ENCODE measurements at places on chromosomes 2 and 18.
A peak's percentile ranks its signal among the peaks of the same experiment; 100 is the strongest.

- DNase-seq = no peak
Measured at GRCh38 chr2:12083713-12084419, 337.4 kb downstream of the LPIN1 start.

GRCh38 chr2:101623031-101623521 lies 74.4 kb upstream of the MAP4K4 start:
- no peak for DNase-seq

DNA sequence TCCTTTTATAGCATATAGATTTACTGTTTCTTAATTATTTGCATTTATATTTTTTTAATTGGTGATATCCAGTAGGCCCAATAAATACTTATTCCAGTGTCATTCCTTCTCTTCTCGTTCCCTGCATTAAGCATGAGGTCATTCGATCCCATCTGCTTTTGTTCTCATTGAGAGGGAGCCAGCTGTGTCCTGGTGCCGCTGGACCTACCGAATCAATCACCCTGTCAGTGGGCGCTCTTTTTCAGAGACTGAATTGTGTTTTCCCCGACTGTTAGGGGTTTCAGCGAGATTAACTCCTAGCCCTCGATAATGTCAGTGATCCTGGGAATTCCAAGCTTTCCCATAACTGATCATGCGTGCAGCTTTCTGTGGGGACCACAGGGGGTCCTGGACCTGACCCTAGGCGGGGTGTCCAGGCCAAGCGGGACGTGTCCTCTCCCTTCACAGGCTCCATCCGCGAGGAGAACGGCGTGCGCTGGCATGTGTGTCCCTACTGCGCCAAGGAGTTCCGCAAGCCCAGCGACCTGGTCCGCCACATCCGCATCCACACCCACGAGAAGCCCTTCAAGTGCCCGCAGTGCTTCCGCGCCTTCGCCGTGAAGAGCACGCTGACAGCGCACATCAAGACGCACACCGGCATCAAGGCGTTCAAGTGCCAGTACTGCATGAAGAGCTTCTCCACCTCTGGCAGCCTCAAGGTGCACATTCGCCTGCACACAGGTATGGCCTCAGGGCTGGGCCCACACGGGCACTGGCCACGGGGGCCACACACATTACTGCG lies 72.4 kb downstream of the ZNF236 start:
- DNase-seq = no peak

GRCh38 chr2:43419876-43420275 lies 176.0 kb downstream of the THADA start:
- no peak for DNase-seq

DNA sequence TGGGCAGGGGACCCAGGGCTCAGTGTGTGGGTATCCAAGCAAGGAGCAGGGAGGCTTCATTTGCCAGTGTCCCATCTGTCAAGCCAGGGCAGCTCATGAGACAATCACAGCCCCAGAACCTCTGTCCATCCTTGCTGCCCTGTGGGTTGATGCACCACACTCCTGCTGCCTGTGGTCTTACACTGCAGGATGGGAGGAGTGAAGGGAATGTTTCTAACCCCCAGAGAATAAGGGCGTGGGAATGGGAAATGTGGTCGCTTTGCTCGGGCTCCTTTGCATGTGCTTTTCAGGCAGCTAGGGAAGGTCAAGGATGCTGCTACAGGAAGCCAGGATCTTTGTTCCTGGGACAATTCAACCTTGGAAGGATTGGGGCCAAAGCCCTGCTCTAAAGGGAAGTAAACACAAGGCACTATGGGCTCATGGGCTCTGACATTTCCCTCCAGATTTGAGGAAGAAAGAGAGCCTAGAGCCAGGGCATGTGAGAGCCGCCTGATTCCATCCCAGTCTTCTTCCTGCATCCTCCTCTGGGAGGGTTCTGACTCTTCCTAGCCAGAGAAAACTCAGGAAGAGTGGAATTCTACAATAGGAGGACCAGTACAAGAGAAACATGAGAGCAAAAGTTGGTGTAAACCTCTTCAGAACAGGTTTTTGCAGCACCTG lies 18.8 kb upstream of the MAP3K20 start:
- no peak for DNase-seq

DNA sequence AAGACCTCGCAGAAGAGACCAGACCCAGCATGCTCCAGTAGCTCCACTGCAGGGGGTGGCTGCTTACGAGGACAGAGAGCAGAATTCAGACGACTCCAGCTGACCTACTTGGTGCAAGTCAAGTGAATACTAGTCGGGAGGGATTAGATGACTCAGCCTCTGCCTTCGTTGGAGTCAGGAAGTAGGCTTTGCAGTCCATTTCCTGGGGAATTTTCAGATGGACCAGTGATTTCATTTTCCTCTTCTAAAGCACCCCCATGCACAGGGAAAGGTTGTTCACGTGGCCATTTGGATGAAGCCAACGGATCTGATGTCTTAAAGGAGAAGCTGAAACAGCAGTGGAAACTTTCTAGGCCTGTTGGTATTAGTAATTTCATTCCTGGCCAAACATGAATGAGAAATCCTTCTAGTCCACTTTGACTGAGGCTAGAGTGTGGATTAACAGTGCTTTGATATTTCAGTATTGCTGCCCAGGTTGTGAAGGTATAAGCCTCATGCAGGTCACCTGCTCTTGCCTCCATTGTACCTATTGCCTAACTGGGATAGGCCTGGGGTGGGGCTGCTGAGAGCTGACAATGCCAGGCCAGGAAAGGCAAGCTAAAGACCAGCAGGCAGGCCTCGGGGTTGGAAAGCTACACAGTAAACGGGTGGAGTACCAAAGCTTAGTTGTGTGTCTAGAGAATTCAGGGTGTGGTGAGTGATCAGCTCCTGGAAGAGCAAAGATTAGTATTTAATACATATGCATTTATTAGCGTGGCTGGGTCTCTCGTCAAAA lies 117.6 kb upstream of the FOSL2 start:
- peak; percentile 98 for DNase-seq

DNA sequence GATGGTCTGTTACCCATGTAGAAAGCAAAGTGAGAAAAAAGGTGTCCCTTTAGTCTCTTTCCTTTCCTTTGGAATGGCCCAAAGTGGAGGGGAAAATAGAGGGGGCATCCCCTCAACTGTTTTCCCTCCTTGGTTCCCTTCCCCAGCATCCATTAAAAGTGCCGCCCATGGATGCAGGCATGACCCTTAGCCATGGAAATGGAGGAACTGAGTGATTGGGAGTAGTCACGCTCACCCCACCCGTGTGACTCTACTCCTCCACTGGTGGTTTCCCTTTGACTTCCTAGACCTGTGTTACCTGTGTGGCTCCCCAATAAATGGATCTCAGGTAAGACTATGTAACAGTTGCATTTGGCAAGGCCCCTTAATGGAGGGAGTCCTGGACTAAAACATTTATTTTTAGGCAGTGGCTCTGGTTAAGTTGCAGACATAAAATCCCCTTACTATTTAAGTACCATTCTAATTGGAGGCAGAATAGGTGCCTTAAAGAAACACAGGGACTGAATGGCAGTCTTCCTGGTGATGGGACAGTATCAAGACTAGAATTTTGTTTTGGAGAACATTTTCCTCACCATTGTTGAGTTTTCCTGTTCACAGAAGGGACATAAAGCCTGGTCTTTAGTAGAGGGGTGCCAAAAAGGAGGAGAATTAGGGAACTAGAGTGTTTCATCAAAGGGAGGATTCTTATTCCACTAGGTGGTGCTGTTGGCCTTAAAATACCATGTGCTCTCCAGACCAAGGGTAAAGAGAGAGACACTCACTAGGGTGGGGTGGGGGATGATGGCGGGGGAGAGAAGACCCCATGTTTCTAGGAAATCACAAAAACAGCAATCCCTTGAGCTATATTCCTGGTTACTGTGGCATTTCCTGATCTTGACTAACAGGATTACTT lies 25.7 kb upstream of the PLA2R1 start:
- DNase-seq = peak; percentile 7

DNA sequence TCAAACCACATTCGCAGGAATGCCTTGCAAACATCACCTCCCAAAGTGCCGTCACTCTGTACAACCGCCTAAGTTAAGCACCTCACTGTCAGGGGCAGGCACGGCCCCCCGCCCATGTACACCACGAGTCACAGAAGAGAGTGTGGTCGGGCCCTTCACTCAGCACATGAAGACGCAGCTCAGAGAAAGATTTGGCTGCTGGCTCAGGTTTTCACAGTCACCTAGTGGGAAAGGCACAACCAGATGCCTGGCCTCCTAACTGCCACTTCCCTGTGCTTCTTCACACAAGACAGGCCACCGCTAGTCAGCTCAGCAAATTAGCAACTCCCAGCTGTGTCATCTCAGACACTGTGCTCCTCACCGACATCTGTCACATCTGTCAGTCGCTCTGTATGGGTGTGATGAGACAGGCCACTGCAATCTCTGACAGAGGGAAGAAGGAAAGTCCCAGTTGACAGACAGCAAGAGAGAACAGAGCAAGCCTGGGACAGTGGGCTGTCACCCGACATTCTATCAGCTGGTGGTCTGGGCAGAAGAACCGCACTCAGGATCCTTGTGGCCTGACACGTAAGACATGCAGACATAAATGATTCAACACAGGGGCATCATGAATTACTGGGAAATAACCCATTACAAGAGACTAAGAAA lies 60.8 kb downstream of the CRACDL start:
- DNase-seq = no peak

DNA sequence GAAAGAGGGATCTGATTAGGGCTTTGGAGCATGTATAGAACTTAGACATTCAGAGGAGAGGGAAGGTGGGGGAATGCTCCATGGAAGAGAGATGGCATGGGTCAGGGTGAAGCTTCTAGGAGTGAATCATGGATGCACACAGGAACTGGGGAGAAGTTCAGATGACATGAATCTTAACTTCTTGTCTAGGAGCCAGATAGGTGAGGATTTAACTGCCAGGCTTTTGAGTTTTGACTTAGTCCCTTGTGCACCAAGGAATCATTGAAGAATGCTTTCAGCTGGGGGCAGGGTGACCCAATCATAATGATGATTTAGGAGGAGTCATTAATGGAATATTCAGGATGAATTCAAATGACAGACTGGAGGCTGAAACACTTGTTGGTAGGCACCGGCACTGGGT lies 48.7 kb downstream of the ACYP2 start:
- DNase-seq = no peak

DNA sequence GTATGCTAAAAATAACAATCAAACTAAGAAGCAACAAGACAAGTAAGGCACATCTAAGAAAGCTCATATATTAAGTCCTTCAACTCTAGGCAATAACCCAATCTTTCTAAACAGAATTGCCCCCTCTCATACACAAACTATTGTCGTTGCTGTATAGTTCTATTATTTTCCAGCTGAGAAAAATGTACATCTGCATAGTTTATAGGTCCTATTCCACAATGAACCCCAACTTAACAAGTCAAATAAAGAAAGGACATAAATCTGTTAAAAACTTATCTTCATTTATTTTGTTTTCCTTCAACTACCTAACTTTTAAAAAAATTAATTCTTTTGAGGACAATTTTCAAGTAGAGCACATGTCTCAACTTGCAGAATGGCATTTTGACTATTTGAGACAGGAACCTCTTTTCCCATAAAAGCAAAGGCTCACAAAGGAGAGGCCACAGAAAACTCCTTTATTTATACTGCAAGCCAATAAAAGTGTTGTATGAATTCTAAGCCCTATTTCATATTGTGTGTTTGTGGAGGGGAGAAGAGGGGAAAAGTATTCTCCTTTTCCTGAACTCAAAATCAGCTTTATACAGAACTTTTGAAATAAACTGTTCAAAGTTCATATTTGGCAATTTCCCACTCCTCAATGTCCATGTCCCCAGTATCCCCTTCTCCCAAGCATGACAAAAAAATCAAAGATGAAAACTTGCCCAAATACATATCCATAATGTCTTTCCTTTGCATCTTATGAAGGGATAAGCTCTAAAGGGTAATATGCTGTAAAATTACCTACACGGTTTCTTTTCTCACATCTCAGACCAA lies 37.4 kb downstream of the RTN4 start:
- no peak for DNase-seq

DNA sequence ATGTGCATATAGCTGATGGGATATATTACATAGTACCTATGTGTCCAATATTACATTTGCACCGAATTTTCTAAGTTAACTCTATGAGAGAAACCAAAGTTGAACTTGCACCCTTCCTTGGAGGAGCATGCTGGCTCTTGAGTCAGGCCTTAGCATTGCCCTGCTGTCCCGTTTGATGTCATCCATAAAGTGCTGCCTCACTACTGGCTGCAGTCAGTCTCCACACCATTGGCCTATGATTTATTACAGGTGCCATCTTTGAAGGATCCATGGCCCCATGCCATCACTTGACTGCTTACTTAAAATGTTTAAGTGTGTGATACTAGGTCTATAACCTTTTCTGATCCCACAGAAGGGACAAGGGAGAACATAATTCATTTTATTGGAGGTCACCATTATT lies 249.3 kb upstream of the RBBP8 start:
- DNase-seq = no peak

GRCh38 chr2:10277293-10278028 lies 25.2 kb upstream of the HPCAL1 start:
- DNase-seq = no peak

DNA sequence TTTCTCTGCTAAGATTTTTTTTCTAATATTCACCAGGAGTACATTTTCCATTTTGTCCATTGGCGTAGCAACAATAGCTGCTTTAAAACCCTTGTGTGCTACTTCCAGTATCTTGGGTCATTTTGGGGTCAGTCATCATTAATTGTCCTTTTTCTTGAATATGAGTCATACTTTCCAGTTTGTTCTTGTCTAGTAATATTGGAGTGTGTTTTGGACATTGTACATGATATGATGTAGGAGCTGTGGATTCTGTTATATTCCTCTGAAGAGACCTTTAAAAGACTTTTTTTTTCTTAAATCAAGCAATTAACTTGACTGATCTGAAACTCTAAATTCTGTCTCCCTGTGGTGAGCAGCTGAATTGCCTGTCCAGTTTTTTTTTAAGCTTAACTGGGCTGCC lies 40.8 kb downstream of the AGPS start:
- no peak for DNase-seq

DNA sequence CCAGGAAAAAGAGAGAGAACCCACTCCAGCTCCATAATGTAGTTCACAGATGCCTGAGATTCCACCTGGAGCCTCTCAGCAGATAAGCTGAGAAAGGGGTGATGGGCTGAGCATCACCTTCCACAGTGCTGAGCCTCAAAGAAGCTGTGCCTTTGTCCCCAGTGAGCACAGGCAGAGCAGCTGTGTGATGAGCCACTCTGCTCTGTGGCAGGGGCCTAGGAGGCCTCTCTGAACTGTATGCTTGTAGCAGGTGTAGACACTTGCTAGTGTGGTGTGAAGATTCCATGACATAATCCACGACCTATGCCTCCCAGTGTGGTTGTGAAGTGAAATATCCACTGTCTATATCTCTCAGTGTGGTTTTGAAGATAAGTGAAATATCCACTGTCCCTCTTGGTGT lies 70.4 kb upstream of the MGAT4A start:
- DNase-seq = no peak

- DNase-seq = no peak
Measured at GRCh38 chr2:74700643-74701372, 46.8 kb downstream of the SEMA4F start.

All from HCEC 1CT (cell line).